AG08395 (cell line): ENCODE measurements at places on chromosomes 4 and X.

- DNase-seq, result no peak
Observed at GRCh38 chr4:17336524-17336961, 175.3 kb downstream of the QDPR start.

GRCh38 chr4:42729505-42730237, 72.8 kb upstream of the ATP8A1 start:
- DNase-seq, result no peak

- peak; percentile 76 for DNase-seq
Observed at GRCh38 chr4:165378745-165379677, at the start of gene CPE. Gene CPE (plus strand): TSS chr4:165379008. CDS start chr4:165379222, 214 bp downstream.

- no peak for DNase-seq
Observed at GRCh38 chr4:40745285-40745984, 4.3 kb upstream of the NSUN7 start.

DNA sequence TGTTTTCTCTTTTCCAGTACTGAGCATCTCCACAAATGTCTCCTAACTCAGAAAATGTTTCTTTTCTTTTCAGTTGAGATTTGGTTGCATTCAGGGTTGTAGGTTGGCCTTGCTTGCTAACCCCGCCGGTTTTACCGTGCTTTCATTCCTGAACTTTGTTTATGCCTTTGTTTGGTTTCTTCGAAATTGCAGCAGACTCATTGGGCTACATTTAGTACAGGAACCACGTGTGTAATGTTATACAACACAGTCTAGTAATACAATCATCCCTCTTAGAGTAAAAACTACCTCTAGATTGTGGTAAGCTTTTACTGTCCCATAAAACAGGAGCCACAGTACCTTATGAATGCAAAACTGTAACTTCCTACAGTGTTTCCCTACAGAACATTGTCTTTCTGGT, 57.9 kb downstream of the CCKAR start:
- no peak for DNase-seq

- no peak for DNase-seq
Observed at GRCh38 chr4:176601124-176601523, 191.6 kb downstream of the VEGFC start.
